ENCODE measurements at places on chromosomes 2 and 18.

DNA sequence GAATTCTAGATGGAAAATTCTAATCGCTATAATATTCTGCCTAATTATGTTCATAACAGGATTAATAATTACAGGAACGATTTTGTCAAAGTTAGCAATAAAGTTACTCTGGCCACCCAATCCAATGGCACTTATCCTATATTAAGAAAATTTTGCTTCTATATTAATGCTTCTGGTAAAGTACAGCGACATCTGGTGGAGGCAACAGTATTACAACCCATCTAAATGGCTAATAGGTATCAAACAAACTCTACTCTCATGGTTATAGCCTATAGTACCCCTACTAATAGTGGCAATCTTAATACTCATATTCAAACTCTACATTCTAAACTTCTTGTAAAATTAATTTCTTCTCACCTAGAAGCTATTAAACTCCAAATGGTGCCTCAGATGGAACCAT, 1084.7 kb upstream of the LRRTM1 start:
- DNase-seq = no peak

DNA sequence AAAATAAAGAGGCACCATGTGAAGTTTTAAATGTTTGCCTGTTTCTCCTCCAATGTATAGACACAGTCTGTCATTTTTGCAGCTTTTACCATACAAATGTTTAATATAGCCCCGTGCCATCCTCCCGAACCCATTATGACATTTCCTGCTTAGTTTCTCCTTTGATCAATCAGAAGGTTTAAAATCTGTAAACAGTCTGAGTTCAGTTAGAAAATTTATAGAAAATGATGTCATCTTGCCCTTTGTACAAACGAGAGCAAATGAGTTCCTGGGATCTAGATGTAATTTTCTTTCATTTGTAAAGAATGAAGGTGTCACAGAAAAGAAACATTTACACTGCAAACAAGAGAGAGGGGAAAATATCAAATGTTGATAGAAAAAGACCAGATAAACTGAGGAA, 62.7 kb upstream of the NFU1 start:
- no peak for DNase-seq

GRCh38 chr2:25853038-25853638, 25.1 kb downstream of the ASXL2 start:
- DNase-seq = no peak

GRCh38 chr2:233439191-233439590, 84.9 kb downstream of the DGKD start:
- no peak for DNase-seq

- DNase-seq = no peak
Measured at GRCh38 chr2:48901416-48901815, 145.9 kb upstream of the LHCGR start.

- DNase-seq = no peak
Measured at GRCh38 chr18:10588975-10589374, 63.1 kb downstream of the NAPG start.

DNA sequence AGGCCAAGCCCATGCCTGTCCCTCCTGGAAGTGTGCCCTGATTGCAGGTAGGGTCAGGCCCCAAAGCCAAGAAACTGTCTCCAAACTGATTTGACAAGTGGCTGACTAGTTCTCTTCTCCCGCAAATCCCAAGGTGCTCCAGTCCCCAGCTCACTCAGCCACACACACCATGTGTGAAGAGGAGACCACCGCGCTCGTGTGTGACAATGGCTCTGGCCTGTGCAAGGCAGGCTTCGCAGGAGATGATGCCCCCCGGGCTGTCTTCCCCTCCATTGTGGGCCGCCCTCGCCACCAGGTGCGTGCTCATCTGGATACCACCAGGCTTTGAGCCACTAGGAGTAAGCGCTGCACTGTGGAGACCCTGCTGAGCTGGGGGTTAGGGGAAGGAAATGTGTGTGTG, 8.3 kb downstream of the ACTG2 start:
- no peak for DNase-seq

DNA sequence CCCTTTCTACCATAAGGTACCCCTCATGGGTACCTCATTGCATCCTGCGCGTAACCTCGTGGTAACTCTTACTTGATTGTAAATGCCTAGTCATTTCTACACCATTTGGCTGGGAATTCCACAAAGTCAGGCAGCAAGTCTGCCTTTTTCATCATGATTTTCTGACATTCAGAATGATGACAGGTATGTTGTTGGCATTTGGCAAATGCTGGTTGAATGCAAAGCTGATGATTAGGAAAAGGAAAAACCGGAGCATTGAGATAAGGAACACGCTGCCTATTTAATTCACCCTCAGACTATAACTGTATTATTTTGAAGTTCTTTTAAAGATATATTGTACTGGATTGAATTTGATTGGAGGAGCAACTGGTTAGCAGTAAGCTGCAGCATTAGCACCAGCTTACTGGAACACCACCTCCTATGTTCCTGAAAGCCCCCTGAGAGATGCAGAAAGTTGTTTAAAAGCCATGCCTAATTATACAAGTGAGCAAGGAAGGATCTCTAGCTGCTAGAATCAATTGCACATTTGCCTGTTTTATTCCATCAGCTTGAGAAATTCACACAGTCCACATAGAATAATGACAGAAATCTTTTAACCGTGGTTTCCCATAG, 520.1 kb downstream of the LRP1B start:
- no peak for DNase-seq
